NCI-H524 treated with DMSO at 0.1 percent for 48 hours (cell line): ENCODE measurements at places on chromosomes 16 and 17.

DNA sequence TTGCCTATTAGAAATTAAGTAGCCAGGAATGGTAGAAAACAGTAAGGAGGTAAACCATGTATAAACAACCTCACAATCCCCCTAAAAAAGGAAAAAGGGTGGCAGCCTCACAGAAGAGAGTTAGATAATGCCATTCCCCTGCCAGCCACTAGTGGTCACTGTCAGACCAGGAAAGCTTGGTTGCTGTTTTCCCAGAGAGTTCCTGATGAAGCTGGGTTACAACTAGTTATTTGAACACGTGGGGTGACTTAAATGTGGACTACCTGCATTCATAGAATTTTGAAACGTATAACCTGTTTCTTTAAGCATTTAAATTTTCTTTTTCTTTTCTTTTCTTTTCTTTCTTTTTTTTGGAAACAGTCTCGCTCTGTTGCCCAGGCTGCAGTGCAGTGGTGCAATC, 5.8 kb downstream of the GPRC5C start:
- no peak for DNase-seq

DNA sequence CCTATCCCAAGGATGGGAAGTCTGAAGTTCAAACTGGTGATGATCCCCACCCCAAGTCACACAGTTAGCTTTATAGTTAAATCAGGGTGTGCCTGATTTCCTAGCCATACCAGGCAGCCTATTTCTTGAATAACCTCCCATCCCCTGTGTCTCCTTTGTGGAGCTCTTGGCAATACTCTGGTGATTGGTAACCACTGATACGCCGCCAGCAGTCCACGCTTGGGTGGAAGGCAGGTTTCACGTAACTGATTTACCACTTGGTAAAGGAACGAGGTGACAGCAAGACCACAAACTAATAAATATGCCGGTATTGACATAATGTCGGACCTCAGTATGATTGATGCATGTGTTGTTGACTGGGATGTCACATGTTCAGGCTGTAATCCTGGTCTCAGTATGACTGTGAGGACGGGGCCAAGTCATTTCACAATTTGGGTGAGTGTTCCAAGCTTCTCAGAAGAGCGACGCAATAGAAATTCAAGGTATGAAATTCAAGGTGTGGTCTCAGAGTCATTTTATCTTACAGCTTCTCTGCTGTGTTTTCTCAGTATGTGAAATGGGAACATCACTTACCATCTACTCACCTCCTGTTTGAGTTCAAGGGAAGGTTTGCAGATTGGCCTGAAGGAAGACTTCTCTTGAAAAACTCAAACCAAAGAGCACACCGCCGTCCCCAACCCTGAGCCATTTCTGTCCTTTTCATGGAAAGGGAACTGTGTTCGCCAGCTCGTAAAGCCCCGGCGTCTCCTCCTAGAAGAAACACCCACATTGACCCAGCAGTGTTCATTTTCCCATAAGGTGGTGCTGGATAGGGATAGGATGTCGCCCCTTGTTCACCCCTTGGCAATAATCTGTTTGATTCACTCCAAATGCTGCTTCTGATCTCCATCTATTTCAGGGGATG, 678.9 kb downstream of the WWOX start:
- DNase-seq, result no peak

- no peak for DNase-seq
Measured at GRCh38 chr17:83079352-83079747, at the start of gene METRNL. TSS of gene METRNL (plus strand) at chr17:83079609. CDS start at chr17:83079816, 207 bp downstream.

DNA sequence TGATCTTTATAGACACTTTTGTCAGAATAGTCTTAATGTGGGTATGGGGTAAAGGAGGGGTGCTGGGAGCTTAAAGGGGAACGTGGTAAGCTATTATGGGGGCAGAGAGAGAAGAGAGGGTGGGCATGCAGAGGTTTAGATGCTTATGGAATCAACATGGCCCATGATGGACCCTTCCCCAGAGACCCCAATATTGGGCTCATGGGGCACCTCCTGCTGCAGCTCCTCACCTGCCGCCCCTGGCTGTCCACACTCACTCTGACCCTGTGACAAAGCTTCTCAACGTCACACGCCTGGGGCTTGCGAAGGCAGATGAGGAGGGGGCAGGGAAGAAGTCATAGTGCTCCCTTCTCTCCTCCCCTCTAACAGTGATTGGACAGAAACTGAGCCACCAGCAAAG, 95.3 kb downstream of the SHISA6 start:
- DNase-seq, result no peak

DNA sequence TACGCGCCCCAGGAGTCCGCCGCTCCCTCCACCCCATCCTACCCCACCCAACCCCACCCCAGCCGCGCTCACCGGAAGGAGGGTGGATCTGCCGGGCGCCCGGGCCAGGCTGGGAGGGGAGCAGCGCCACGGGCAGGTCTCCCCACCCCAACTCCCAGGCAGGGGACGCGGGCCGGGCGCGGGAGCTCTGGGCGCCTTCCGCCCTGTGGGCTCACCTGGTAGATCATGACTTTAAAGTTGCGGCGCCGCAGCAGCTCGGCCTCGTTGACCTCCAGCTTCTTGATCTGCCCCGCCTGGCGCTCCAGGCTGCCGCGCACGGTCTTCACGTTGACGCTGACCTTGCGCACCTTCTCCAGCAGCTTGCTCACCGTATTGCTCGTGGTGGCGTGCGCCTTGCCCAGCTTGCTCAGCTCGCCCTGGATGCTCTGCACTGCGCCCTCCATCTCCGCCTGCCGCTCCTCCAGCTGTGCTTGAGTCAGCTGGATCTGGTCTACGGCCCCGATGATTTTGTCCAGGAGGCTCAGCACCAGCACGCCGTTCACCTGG, 571 bp downstream of the CAVIN1 start:
- DNase-seq, result no peak

GRCh38 chr17:80164185-80164584, 5.6 kb upstream of the CARD14 start:
- DNase-seq, result no peak

DNA sequence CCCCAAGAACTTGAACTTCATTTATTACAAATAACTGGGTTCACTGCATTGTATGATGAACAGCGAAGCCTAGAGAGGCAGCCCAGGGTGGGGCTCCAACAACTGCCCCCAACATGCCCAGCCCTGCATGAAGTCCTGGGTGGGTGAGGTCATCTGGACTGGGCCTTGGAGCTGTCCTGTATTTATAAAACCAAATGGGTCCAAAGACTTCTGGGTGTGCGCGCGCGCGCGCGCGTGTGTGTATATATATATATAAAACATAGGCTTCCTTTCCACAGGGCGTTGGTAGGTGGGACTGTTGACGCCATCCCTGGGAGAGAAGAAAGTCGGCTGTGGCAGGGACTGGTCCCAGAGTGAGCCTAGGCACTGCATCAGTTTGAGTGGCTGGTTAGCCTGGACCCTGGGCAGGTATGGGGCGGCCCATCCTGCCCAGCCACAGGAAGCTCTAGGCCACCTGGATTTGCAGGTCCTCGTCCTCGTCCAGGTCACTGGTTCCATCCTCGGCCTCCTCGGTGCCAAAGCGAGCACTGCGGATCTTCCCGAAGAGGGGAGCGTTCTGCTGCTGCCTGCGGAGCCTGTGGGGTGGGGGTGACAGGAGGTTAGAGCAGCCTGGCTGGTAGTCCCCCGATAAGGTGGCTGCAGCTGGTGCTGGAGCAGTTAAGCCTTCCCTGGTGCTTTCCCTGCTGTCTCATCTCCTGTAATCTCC, 23.9 kb downstream of the CCDC102A start:
- no peak for DNase-seq
